ENCODE measurements at places on chromosomes 5 and 9.

DNA sequence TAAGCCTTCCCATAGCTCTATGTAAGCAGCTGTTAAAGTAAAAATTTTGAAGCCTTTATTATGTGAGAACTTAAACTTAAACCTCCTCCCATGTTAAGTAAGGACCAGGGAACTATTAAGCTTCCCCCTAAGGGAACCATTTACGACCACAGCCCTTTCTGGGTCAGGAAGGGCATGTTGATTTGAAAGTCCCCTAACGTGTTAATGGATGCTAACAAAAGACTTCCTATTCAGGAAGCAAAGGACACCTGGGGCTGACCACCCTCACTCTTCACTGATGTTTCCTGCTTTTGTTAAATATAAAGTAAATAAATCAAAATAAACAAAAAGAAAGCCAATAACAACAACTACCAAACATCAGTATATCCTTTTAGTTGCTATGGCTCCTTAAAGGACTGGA is 170.6 kb upstream of the RFX3 start:
- DNase-seq = no peak

DNA sequence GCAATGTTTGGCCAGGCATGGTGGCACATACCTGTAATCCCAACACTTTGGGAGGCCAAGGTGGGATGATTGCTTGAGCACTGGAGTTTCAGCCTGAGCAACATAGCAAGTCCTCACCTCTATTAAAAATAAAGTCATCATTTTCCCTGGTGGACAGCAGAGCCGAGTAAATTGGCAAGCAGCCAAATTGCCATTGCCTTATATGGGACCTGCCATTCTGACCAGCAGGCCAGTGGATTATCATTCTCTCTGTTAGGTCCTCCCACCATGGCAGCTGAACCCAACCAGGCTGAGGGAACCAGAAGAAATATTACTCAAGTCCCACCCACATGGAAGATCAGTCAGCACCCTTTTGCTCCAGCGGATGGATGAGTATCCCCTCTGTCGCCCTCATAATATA is 1829.9 kb downstream of the EFNA5 start:
- DNase-seq = no peak

DNA sequence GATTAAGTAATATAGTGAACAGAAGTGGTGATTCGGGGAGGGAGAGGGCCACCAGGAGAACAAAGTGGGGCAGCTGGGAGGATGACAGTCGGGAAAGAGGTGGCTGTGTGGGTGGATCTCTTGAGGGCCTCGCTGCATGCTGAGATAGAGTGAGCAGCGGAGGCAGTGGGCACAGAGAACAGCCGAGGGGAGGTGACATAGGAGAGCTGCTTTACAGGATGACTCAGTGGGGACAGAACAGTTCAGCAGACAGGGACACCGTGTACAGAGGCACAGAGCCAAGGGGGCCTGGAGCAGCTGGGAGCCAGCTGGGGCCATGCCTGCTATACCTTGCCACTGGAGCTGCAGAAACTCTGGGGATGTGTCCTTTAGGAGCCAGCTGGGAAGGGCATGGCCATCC is 273.9 kb downstream of the GADD45G start:
- DNase-seq = no peak

DNA sequence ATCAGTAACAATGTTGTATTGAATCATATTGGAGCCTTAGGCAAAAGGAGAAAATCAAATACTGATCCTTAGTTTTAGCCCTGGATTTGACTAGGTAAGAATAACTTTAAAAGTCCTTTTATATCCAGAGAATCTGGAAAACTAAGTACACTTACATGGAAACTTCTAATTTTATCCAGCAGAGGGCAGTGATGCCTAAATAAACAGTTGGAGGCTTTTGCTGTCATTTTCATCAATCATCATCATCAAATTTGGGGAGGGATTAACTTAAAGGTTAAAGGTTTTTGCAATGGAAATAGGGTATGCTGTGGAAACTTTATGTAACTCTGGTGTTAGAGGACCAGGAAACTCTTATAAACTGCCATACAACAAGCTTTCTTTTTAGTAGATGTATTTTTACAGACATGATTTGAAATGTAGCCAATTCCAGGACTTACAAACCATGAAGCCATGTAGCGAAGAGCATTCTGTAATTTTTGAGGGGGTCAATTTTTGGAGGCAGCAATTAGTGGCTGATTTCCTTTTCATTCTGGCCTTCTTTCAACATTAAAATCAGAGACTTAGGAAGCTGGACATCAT is 112.7 kb downstream of the OSTF1 start:
- no peak for DNase-seq

DNA sequence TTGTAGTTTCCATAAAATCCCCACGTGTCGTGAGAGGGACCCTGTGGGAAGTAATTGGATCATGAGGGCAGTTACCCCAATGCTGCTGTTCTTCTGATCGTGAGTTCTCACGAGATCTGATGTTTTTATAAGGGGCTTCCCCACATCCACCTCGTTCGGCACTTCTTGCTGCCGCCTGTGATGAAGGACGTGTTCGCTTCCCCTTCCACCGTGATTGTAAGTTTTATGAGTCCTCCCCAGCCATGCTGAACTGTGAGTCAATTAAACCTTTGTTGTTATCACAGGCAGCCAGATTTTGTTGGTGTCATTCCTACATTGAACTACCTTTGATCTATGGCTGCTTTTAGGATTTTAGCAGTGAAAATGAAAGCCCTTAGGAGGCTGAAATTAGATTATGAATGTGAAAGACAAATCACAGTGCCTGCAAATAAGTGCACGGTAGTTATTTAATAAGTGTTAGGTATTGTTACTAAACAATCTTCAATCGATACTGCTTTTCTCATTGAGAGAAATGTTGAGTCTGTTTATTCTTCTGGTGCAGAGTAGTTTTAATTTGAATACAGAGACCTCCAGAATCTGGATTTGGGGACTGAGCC is 68.0 kb upstream of the C6 start:
- no peak for DNase-seq

- DNase-seq = no peak
These were observed 329 bp downstream of the SYK start for GRCh38 chr9:90801973-90802322.

DNA sequence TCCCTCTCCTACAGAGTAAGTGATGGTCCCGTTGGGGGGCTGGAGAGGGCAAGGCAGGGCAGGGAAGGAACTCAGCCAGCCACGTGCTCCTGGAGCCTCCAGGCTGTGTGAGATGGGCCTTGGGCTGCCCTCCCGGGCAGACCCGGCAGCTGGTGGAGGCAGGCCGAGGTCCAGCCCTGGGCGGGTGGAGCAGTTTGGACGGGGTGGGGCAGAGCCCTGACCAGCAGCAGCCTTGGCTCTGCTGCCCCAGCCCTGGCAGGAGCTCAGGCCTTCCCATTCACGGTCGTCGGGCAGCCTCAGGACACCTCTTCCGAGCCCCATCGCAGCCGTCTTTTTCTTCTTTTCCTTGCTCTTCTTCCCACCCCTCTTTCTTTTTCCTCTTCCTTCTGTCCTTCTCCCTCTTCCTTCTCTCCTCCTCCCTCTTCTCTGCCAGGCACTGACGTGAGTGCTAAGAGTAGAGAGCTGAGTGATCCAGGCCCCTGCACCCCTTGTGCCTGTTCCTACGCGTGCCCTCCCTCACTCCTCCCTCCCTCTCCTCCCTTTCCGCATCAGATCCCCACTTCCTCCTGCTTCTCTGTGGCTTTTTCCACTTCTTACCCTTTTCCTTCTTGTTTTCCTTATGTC is 42.8 kb downstream of the AMBP start:
- no peak for DNase-seq

DNA sequence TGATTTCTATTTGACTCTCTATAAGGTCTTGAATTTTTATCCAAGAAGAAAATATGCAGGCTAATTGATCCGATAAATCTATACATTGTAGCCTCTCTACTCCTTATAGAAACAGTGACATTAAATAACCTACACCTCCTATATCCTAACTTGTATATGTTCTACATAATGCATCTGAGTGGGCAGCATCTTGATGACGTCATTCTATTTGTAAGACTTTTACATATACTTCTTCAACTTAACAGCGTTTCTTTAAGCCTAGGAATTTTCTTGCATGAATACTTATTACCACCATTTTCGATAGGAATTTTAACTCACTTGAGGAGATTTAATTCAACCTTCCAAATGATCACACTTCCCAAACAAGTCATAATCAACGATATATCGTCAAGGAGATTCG is 869.0 kb downstream of the PTPRD start:
- DNase-seq = no peak

DNA sequence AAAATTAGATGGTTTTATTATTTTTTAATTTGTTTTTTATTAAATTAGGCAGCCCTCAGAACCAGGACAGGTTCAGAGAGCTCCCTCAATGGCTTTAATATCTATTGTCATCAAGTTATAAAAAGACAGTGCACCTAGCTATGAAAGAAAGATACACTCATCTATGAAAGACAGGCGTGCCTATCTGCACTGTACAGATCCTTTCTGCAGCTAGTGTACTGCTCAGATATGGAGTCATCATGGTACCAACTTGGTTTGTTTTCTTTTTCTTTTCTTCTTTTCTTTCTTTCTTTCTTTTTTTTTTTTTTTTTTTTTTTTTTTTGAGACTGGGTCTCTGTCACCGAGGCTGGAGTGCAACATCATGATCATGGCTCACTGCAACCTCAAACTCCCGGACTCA is 54.8 kb upstream of the GPBP1 start:
- DNase-seq = no peak

DNA sequence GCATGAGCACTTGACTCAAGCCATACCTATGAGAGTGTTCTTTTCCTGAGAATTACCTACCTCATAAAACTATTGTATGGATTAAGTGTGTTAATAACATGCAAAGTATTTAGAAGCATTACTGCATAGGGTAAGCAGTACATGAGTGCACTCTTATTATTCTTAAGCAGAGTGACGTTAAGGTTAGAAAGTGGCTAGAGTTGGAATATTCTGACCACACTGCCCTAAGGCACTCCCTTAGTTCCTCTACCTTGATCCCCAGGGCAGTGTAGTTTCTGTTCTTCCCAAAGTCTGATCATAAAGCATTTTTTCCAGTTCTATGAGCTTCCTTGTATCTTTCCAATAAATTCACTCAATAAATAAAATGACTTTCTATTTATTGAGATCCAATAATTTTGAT is 189.2 kb downstream of the PCSK1 start:
- DNase-seq = no peak

Measured in non-pigmented ciliary epithelial cell (primary cell).